ENCODE measurements at places on chromosomes 4 and X. TPM values are rescaled to one million over a fixed set of nuclear protein-coding genes. Genes with fewer than 3 reads are reported as not detected.

The SYTL4 gene
- total RNA-seq: not detected

The FAM184B gene
- total RNA-seq: not detected

The ZAR1 gene
- not detected for total RNA-seq

The GAGE2A gene
- total RNA-seq: not detected

The FOXO4 gene
- total RNA-seq: 9.7 TPM

The CCSER1 gene
- total RNA-seq: 0.06 TPM

The NHSL2 gene
- total RNA-seq: 0.34 TPM

The DBET gene
- not detected for total RNA-seq

All from activated CD8-positive, alpha-beta memory T cell treated with anti-CD3 and anti-CD28 coated beads for 36 hours (primary cell).